Nephron progenitor cell (in vitro differentiated cells): ENCODE measurements at places on chromosomes 16 and 17.

GRCh38 chr16:48960830-48961229 lies 320.8 kb downstream of the CBLN1 start:
- H3K4me1 ChIP-seq, result peaks cover 56% of the 10 kb centered on the region
- peaks cover 10% of the 10 kb centered on the region for H3K27me3 ChIP-seq
- no peak overlapping the region for H3K4me3 ChIP-seq

- H3K36me3 ChIP-seq, result no peaks in the 10 kb centered on the region
- no peak overlapping the region for H3K27ac ChIP-seq
- peaks cover 15% of the 10 kb centered on the region for H3K27me3 ChIP-seq
- H3K4me1 ChIP-seq, result peaks cover 19% of the 10 kb centered on the region
- no peak for DNase-seq
Measured at GRCh38 chr17:68581863-68582645, 19.1 kb downstream of the FAM20A start.

GRCh38 chr17:71201639-71202038 lies 919.2 kb upstream of the SOX9 start:
- peaks cover 3% of the 10 kb centered on the region for H3K27me3 ChIP-seq
- no peak for DNase-seq
- H3K27ac ChIP-seq, result no peak overlapping the region
- peaks cover 6% of the 10 kb centered on the region for H3K36me3 ChIP-seq

DNA sequence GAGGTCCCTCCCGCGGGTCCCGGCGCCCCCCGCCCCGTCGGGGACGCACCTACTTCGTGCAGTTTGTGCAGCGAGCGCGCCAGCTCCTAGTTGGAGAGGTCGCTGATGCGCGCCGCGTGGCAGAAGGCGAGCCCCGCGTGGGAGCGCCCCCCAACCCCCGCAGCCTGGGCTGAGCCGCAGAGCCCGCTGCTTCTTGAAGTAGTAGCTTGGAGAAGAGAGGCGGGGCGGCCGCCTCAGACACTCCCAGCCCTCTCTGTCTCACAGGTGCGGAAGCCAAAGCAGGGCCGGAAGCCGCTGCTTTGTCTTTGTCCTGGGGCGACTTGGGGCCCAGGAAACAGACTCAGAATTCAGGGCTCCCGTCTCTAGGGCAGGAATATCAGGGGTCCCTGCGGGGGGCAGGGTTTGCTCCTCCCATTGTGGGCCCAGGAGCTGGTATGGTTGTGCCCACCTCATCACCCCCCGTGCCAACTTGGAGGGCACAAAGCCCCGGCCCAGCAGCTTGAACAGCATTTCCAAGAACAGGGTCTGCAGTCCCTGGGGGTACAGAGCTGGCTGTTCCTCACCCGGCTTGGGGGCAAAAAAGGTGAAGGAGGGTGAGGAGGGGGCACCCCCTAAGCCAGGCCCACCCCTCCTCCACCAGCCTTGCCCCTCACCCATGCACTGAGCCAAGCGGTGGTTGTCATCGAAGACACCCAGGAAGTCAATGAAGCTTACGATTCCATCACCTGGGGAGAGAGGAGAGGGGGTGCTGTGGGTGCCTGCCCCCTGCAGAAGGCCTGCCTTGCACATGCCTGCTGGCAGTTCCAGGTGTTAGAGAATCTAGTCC lies 13.5 kb downstream of the SPATA32 start:
- H3K4me1 ChIP-seq, result peaks cover 11% of the 10 kb centered on the region
- no peak overlapping the region for H3K27ac ChIP-seq
- peaks cover 21% of the 10 kb centered on the region for H3K27me3 ChIP-seq

DNA sequence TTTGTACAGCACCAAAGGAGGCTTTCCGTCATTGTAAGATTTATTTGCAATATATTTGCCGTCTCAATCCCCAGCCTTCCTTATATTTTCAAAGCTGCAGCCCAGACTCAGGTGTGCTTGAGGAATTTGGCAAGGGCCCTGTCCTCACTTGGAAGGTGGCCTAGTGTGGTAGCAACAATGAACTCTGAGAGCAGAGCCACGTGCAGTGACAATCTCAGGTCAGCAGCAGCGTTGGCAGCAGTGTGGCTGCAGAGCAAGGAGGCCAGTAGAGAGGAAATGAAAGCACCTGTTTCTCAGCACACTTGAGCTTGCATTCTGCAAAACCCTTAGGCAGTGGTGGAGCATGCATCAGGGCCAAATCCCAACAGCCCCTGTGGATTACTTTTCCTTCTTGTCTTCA lies 613.5 kb downstream of the RBFOX1 start:
- no peaks in the 10 kb centered on the region for H3K4me1 ChIP-seq
- no peak for DNase-seq
- H3K27ac ChIP-seq, result no peak overlapping the region
- H3K27me3 ChIP-seq, result peaks cover 4% of the 10 kb centered on the region

DNA sequence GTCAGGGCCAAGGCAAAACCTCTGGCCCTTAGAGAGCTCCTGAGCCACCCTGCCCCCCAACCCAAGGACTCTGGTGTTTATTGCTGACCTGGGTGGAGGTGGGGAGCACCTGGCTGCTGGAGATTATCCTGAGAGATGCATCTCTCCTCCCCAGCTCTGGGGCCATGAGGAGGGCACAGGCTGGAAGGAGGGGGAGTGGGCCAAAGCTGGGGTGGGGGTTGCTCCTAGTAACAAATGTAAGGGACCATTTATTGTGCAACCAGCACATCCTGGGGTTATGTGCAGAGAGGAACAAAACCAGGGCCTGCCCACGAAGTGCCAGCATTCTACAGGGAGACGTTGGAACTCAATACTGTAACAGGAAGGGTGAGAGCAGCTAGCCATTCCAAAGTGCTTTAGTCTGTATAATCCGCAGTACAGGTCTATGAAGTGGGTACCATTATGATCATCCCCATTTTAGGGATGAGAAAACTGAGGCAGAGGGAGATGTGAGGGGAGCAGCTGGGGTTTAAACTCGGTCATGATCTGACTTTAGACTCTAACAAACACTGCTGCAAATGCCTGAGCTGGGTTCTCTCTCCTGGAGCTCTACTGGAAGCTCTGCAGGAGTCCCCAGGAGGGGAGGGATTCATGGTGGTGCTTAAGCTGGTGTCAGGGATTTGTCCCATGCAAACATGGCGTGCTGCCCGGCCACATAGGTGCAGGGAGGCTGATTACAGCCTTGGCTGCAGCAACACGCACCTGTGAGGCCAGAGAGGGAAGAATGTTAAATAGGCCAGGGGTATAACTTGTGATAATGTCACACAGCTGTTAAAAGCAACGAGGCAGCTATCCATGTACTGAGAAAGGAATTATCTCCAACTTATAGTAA lies 1.4 kb upstream of the RHBDF2 start:
- H3K27me3 ChIP-seq, result peaks cover 32% of the 10 kb centered on the region
- no peak for DNase-seq
- H3K4me3 ChIP-seq, result no peak overlapping the region
- peaks cover 55% of the 10 kb centered on the region for H3K4me1 ChIP-seq
- no peak overlapping the region for H3K27ac ChIP-seq

DNA sequence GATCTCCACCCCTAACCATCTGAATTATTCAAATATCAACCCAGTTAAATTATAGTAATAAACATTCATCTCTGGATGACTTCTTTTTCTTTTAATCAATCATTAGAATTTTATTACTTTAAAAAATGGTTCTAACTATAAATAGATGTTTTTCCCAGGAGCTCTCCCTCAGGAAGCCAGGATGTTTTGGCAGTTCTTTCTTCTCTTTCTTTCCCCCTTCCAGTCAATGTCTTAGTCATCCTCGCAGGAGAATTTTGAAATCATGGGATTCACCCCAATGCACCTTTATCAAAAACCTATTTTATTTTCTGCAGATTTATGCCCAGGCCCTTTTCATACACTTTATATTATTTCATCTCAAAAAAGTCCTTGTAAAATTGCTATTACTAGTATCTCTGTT lies 711.6 kb downstream of the CDH11 start:
- no peak overlapping the region for H3K4me3 ChIP-seq
- no peak overlapping the region for H3K27ac ChIP-seq
- DNase-seq, result no peak
- peaks cover 14% of the 10 kb centered on the region for H3K27me3 ChIP-seq
- H3K36me3 ChIP-seq, result no peaks in the 10 kb centered on the region
